Dermis microvascular lymphatic vessel endothelial cell (primary cell): ENCODE measurements at places on chromosomes 3 and 15. TPM values are rescaled to one million over a fixed set of nuclear protein-coding genes. Genes with fewer than 3 reads are reported as not detected.

DNA sequence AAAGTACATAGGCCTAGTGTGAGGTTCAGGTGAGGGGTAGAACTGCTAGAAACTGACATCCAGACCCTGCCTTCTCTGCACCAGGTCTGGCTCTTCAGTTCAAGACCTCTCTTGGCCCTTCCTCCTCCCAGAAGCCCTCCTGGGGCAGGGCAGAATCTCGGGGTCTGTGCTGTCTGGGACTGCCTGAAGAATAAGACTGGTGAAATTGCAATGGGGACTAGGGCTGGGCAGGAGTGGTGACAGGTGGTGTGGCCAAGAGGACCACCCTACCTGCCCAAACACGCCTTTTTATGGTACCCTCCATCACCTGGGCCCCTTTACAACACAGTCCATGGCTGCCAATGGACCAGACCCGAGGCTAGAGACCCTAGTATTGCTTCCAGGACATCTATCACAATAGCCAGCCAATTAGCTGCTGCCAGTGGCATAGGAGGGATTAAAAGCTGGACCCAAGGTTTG, 1.5 kb upstream of the NCKIPSD start:
- no peak for DNase-seq

The INSYN1 gene
- 0.13 and 0.51 TPM in 2 replicates for total RNA-seq

The TMEM42 gene
- total RNA-seq = 8.5 and 9.6 TPM in 2 replicates

The CHRNA5 gene
- 2.0 and 2.1 TPM in 2 replicates for total RNA-seq

The MINDY4B gene
- total RNA-seq = not detected in 2 replicates

GRCh38 chr3:65538101-65538500, 500.6 kb downstream of the MAGI1 start:
- DNase-seq = no peak

GRCh38 chr3:4730719-4731118, 237.6 kb downstream of the ITPR1 start:
- DNase-seq = no peak

The SRGAP3 gene
- total RNA-seq = 1.0 and 2.3 TPM in 2 replicates

GRCh38 chr3:77513542-77513941, 473.6 kb downstream of the ROBO2 start:
- DNase-seq = no peak

The HTR3C gene
- total RNA-seq = under 0.01 TPM in 1 of 2 replicates, not detected in the other

DNA sequence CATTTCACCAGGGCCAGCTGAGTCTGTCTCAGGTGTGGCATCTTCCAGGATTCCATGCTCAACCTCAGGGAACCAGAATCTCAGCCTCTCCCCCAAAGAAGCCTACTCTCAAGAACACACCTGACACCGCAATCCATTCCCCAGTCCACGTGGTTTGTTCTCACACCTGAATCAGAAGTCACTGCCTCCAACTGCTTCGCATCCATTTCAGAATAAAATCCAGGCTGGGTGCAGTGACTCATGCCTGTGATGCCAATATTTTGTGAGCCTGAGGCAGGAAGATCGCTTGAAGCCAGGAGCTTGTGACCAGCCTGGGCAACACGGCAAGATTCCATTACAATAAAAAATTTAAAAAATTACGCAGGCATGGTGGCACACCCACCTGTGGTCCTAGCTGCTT, 212.2 kb downstream of the FOXP1 start:
- no peak for DNase-seq

DNA sequence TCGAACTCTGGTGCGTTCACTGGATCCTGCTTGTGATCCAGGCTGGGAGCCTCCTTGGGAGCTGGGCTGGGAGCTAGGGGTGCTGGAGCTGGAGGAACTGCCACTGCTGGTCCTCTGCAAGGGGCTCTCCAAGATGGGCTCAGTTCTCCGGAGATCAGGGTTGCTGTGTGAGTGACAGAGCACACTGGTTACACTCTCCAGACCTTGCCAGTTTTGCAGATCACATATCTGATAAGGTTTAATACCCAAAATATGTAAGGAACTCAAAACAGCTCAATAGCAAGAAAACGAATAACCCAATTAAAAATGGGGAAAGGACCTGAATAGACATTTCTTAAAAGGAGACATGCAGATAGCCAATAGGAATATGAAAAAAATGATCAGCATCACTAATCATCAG, 84.2 kb upstream of the SLC2A2 start:
- DNase-seq = no peak

- peak; percentile 23 for DNase-seq
Measured at GRCh38 chr15:89197503-89197971, 23.8 kb downstream of the RLBP1 start.

The DNASE1L3 gene
- 3.0 and 6.4 TPM in 2 replicates for total RNA-seq

The SLC25A26 gene
- 17.6 and 18.3 TPM in 2 replicates for total RNA-seq

GRCh38 chr15:69422336-69422895, 8.3 kb downstream of the KIF23 start:
- DNase-seq = no peak

DNA sequence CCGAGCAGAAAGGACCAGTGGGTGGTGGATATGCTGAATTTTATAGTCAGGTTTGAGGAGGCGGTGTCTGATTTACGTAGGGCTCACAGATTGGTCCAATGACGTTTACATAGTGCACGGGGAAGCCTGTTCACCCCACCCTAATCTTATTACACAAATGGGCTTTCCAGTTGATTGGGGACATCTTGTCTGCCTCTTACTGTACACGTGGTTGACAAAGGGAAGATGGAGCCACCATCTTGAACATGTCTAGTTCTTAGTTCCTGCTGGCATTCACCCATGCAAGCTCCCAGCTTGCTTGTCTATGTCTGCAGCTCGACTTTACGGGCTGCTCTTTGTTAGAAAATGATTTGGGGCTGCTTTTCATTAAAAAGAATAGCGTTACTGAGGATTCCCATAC, 332.0 kb upstream of the SLCO3A1 start:
- DNase-seq = no peak

DNA sequence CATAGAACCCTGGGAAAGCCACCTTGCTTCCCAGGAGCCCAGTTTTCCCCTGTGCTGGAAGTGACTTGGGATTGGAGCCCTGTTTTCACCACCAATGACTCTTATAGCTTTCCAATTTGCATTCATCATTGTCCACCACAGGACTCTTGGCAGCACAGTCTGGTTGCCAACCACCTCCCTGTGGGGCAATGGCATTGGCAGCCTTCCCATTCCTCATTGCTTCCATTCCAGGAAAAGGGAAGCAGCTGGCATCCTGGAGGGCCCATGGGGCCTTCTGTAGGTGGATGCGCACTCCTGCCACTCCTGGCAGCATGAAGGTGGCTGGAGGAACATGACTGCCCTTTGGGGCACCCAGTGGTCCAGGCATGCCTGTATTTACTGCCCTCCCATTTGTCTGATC, 57.7 kb downstream of the FEM1B start:
- DNase-seq = peak; percentile 32

DNA sequence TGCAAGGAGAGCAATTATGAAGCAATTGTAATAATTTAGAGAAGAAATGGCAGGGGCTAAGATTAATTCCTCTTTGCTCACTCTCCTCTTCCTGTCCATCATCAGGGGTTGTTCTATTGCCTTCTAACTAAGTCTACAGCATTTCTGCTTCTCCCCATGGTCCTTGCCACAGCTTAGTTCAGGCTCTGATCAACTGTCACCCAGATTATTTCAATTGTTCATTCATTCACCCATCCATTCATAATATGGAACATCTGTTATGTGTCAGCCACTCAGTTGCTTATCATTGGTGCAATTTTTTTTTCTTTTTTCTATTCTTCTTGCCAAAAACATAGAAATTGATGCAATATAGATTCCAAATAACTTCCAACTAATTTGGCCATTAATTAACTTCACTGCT, 93.2 kb downstream of the CD47 start:
- DNase-seq = no peak

The GOLGA8Q gene
- 0.13 TPM in 2 replicates for total RNA-seq

- DNase-seq = no peak
Measured at GRCh38 chr3:76500746-76501275, 539.1 kb upstream of the ROBO2 start.

DNA sequence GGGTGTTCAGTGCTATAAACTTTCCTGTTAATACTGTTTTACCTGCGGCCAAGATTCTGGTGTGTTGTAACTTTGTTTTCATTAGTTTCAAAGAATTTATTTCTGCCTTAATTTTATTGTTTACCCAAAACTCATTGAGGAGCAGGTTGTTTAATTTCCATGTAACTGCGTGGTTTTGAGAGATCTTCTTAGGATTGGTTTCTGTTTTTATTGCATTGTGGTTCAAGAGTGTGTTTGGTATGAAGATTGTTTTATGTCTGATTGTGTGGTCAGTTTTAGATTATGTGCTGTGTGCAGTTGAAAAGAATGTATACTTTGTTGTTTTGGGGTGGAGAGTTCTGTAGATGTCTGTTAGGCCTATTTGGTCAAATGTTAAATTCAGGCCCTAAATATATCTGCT, 133.5 kb upstream of the GALNT15 start:
- no peak for DNase-seq

The NR1I2 gene
- total RNA-seq = under 0.01 TPM in 1 of 2 replicates, not detected in the other

DNA sequence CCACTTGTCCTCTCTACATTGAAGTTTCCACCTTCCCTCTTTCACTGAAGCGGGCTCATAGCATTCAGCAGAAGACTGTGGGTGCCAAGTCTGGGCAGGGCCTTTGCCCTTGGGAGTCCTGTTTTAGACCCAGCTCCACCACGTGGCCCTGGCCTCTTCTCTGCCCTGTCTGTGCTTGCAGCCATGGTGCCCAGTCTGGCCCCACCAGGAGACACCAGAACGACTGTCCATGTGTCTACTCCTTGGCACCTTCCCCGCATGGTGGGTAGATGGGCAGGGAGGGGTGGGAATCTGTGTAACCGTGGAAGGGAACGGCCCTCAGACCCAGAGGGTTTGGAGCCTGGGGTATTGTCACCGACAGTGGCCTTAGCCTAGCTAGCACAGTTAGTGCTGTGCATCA, 17.9 kb upstream of the EMC3 start:
- DNase-seq = no peak

GRCh38 chr3:81173514-81173913, 587.9 kb downstream of the GBE1 start:
- DNase-seq = no peak

DNA sequence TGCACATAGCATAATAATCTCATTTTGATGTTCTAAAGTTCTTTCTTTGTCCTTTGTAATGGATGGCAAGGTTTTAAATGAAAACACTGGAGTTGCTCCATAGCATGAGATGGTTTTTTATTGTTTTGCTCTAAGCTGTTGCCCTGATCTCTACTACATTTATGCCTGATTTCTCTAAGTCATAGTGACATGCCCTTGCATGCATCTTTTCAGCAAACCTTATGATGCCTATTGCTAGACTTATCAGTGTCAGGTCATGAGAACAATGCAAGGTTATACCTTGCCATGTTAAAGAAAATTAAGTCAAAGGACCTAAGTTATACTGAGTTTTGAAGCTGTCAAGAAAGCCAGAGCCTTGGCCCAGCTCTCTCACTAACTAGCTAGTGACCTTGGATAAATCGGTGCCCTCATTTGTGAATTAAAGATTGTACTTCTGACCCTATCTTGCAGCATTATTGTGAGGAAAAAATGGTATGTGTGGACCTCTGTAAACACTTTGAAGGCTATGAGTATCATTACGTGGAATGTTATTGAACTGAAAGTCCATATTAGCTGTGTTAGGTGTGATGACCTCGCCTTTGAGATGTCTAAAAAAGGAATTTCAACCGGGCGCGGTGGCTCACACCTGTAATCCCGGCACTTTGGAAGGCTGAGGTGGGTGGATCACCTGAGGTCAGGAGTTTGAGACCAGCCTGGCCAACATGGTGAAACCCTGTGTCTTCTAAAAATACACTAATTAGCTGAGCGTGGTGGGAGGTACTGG, 256.4 kb upstream of the UBE2E1 start:
- DNase-seq = no peak

GRCh38 chr3:5195605-5196004, 8.1 kb downstream of the EDEM1 start:
- peak; percentile 28 for DNase-seq

The GOLGA6L4 gene
- total RNA-seq = 0.51 and 1.8 TPM in 2 replicates

DNA sequence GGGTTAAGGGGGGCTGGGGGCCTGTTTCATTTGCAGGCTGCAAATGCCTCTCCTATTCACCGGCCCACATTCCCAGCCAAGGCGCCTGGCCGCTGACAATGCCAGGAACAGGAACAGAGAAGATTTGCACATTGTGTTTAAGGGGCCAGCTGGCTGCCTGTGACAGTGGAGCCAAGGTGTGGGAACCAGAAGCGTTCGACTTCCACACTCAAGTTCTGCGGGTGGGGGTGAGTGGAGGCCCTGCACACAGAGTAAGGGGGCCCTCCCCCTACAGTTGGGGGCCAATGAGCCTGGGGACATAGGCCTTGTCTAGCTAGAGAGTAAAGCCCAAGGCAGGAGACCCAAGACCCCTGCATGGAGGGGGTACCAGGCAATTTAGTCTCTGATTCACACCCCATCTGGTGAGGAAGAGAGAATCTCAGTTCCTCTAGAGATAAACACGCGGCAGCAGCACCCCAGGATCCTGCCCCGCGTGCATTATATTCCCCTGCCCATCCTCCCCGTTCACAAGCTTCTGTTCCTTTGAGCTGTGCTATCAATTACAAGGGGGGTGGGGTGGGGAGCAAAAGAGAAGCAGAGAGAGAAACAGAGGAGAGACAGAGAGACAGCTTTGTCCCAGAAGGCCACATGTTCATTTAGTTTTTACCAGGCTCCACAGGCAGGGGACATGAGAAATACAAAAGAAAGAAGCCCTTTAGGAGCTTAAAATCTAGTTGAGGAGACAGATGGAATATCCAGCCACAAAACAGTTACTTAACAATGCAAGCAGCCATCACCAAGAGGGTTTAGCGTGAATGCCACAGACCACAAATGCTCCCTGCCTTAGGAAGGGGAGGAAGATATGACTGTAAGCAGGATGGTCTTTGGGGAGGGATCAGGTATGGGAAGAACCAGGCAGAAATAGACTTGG, 9.2 kb downstream of the IGDCC3 start:
- DNase-seq = peak; percentile 37

- DNase-seq = no peak
Measured at GRCh38 chr3:120645083-120645845, 36.8 kb downstream of the HGD start.

DNA sequence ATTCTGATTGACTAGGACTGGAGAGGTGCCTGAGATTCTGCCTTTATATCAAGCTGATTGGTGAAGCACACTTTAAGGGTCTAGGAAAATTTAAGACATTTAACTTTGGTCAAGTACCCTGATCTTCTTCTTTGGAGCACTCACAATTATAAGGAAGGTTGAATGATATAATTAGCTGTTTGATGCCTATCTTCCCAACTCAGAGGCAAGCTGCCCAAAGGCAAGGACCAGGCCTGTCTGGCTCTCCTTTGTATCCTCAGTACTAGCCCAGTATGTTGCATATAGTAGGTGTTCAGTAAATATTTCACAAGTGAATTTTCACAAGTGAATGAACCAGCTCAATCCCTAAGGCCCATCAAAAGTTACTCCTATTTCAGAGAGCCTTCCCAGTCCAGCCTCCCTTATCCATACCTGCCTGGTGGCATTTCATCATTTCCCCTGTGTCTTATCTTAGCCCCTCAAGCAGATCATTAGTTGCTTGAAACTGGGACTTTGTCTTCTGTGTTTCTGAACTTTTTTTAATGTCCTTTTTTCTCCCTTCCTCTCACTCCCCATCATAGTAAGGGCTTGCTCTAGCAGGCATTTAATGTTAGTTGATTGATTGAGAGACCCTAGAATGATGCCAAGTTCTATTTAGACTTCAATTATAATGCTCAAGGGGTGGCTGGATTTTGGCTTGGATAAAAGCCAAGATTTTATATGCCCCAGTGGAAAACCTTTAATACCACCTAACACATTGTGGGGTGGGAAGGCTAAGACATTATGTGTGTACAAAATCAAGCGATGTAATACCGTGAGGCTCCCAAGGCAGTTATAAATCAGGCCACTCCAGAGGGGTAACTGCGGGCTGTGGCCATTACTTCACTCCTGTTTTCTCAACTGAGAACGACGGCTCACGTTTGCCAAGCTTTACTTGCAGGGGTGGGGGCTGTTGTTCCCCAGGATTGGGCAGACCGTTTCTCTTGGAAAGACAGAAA, 43.2 kb upstream of the BOC start:
- DNase-seq = no peak

GRCh38 chr3:23062582-23062981, 140.5 kb upstream of the UBE2E2 start:
- no peak for DNase-seq
